ENCODE measurements at places on chromosomes 12 and 14.

DNA sequence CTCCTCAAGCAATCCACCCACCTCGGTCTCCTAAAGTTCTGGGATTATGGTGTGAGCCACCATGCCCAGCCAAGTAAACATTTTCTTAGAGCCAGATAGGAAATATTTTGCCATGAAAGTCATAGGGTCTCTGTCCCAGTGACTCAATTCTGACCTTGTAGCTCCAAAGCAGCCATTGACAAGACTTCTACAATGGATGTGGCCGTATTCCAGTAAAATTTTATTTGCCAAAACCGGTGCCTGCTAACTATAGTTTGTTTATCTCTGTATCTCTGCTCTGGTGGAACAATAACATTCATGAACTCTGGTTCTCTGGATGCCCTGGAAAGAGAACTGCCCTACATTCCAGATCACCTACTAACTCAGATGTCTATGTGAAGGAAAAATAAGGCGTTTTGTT is 54.6 kb upstream of the USP44 start:
- DNase-seq, result no peak

DNA sequence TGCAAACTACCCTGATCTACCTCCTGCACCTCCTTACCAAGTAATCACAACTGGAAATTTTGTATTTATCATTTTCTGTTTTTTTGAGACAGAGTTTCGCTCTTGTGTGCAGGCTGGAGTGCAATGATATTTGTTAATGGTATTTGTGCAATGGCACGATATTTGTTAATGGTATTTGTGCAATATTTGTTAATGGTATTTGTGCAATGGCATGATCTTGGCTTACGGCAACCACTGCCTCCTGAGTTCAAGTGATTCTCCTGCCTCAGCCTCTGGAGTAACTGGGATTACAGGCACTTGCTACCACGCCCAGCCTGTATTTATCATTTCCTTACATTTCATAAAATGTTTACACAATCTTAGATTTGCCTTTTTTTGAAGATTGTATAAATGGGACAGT is 5.7 kb upstream of the NECAP1 start:
- DNase-seq, result no peak

GRCh38 chr12:104620837-104621531 is 164.2 kb downstream of the CHST11 start:
- no peak for DNase-seq

GRCh38 chr12:62335057-62335456 is 74.9 kb downstream of the USP15 start:
- no peak for DNase-seq

DNA sequence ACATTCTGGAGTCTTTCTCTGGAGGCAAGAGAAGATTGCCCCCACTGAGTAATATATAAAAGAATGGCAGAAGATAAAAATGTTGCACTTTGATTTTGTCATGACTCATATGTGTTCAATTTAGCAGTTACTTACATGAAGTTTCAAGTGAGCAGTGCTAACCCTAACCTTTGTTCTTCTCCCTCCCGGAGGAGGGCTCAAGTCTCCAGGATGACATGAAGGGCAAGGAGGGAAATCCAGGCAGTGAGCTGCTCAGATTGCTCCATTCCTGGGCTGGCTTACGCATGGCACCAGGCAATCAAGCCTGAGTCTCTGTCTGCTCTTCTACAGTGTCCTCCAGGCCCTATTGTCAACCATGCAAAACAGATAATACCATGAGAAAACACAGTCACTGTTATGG is 322.3 kb downstream of the DUSP6 start:
- no peak for DNase-seq
